Stomach (tissue), 19 donors: ENCODE measurements at places on chromosomes 2 and 18. TPM values are rescaled to one million over a fixed set of nuclear protein-coding genes. Genes with fewer than 3 reads are reported as not detected.

The SCN7A gene
- total RNA-seq: 6.7 TPM

The GPR45 gene
- not detected for total RNA-seq

The ST8SIA5 gene
- not detected for total RNA-seq

The ANKRD30B gene
- total RNA-seq: 0.18 TPM

The BOLL gene
- not detected for total RNA-seq

The MROH2A gene
- total RNA-seq: not detected

The KIF3C gene
- total RNA-seq: 2.7 TPM

GRCh38 chr2:643334-643733 is 33.9 kb downstream of the TMEM18 start:
- no peaks in the 10 kb centered on the region for H3K4me1 ChIP-seq
- H3K4me3 ChIP-seq: no peak overlapping the region
- no peak overlapping the region for H3K27ac ChIP-seq
- no peaks in the 10 kb centered on the region for H3K27me3 ChIP-seq

- H3K4me1 ChIP-seq: peaks cover 3% of the 10 kb centered on the region
- no peak overlapping the region for H3K27ac ChIP-seq
- no peak overlapping the region for H3K4me3 ChIP-seq
- H3K36me3 ChIP-seq: no peaks in the 10 kb centered on the region
- DNase-seq: no peak
Observed at GRCh38 chr2:217218269-217219163, 358.7 kb upstream of the TNP1 start.

DNA sequence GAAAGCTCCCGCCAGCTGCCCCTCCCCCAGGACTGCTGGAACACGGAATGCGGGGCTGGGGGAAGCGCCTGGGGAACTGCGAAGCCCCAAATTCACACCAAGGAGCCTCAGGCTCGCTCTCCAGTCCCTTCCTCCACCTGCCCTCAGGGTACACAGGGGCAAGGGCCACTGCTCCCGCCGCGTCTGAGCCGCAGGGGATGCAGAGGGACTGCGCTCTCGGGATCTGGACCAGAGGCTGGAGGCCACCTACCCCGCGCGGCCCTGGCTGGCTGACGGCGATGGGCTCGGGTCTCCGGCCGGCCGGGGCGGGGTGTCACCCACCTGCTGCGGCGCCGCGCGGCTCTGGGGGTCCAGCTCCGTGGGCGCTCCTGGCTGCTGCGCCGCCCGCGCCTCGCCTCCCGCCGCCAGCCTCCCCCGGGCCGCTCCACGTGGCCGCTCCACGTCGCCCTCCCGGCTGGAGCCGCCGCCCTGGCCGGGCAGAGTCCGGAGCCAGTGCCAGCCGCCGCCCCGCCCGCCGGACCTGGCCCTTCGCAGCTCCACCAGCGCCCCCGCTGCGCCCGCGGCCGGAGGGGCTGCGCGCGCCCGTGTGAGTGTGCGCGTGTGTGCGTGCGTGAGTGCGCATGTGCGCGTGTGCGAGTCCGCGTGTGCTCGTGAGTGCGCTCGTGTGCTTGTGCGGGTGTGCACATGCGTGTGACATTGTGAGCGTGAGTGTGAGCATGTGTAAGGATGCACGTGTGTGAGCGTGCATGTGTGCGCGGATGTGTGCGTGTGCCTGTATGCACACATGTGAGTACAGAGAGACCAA is at the start of gene CGREF1:
TSS of gene CGREF1 (minus strand) at position 604 of the 805 bp plus-strand sequence. CDS start 14,762 bp downstream, outside the sequence.
- no peaks in the 10 kb centered on the region for H3K36me3 ChIP-seq
- peaks cover 39% of the 10 kb centered on the region for H3K27me3 ChIP-seq
- DNase-seq: peak; percentile 68
- no peak within 1 kb of the TSS for H3K27ac ChIP-seq
- H3K4me1 ChIP-seq: peaks cover 13% of the 10 kb centered on the region
- peak within 1 kb of the TSS; percentile 53 for H3K4me3 ChIP-seq

DNA sequence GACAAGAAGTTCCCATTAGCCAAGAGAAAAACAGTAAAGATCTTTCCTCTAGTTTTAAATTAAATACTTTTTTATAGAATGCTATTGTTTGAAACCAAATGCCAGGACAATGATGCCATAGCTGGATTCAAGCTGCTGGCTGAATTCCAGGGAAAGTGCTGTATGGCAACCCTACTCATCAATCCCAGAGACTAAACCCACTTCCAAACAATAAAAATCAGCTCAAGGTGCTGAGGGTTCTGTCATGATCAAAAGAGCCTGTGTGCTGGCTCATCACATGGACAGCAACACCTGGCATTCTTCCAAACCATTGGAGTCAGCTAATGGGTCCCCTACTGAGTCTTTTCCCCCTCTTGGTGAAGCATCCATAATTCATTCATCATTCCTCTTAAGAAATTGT is 53.7 kb upstream of the PARD3B start:
- no peaks in the 10 kb centered on the region for H3K27me3 ChIP-seq
- no peak overlapping the region for H3K4me3 ChIP-seq
- no peaks in the 10 kb centered on the region for H3K36me3 ChIP-seq
- H3K4me1 ChIP-seq: no peaks in the 10 kb centered on the region
- no peak overlapping the region for H3K27ac ChIP-seq

GRCh38 chr2:73987109-73987947 is 2.6 kb downstream of the TET3 start:
- no peaks in the 10 kb centered on the region for H3K36me3 ChIP-seq
- DNase-seq: peak; percentile 64
- H3K27me3 ChIP-seq: no peaks in the 10 kb centered on the region
- H3K27ac ChIP-seq: no peak overlapping the region

GRCh38 chr2:73339201-73339600 is 45.9 kb upstream of the EGR4 start:
- H3K4me1 ChIP-seq: no peaks in the 10 kb centered on the region
- no peak overlapping the region for H3K27ac ChIP-seq
- H3K4me3 ChIP-seq: no peak overlapping the region
- no peaks in the 10 kb centered on the region for H3K27me3 ChIP-seq
- no peak for DNase-seq
- no peaks in the 10 kb centered on the region for H3K36me3 ChIP-seq

DNA sequence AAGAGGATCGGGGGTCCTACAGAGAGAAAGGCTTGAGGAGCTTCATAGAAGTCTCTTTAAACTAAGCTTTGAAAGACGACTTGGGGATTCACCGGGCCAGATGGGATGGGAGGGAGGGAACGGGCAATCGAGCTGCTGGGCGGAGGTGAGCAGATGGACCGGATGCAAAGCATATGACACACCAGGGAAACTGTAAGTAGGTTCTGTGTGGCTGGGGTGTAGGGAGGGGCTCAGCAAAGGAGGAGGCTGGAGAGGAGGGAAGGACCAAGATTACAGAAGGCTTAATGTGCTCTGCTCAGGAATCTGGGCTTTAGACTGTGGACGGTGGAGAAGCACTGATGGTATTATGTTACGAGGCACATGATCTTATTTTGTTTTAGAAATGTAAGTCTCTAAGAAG is 131.5 kb downstream of the MAIP1 start:
- DNase-seq: peak; percentile 50
- H3K4me3 ChIP-seq: no peak overlapping the region
- H3K4me1 ChIP-seq: no peaks in the 10 kb centered on the region
- H3K36me3 ChIP-seq: no peaks in the 10 kb centered on the region
- no peaks in the 10 kb centered on the region for H3K27me3 ChIP-seq

GRCh38 chr2:198044777-198045176 is 240.4 kb downstream of the PLCL1 start:
- no peaks in the 10 kb centered on the region for H3K27me3 ChIP-seq
- no peak overlapping the region for H3K27ac ChIP-seq
- H3K4me1 ChIP-seq: no peaks in the 10 kb centered on the region
- no peak overlapping the region for H3K4me3 ChIP-seq
- DNase-seq: no peak
- H3K36me3 ChIP-seq: no peaks in the 10 kb centered on the region

- no peak overlapping the region for H3K4me3 ChIP-seq
- no peaks in the 10 kb centered on the region for H3K27me3 ChIP-seq
- no peak for DNase-seq
- H3K27ac ChIP-seq: no peak overlapping the region
- H3K4me1 ChIP-seq: no peaks in the 10 kb centered on the region
- H3K36me3 ChIP-seq: no peaks in the 10 kb centered on the region
Observed at GRCh38 chr2:17863539-17863938, 14.9 kb upstream of the KCNS3 start.

GRCh38 chr18:51425475-51425874 is 228.0 kb upstream of the MEX3C start:
- H3K4me3 ChIP-seq: no peak overlapping the region
- no peak overlapping the region for H3K27ac ChIP-seq
- no peaks in the 10 kb centered on the region for H3K27me3 ChIP-seq
- DNase-seq: no peak
- no peaks in the 10 kb centered on the region for H3K4me1 ChIP-seq
